ENCODE measurements at places on chromosomes 13 and 19.

- DNase-seq, result no peak
Measured at GRCh38 chr13:98141509-98142379, 1.1 kb upstream of the FARP1 start.

DNA sequence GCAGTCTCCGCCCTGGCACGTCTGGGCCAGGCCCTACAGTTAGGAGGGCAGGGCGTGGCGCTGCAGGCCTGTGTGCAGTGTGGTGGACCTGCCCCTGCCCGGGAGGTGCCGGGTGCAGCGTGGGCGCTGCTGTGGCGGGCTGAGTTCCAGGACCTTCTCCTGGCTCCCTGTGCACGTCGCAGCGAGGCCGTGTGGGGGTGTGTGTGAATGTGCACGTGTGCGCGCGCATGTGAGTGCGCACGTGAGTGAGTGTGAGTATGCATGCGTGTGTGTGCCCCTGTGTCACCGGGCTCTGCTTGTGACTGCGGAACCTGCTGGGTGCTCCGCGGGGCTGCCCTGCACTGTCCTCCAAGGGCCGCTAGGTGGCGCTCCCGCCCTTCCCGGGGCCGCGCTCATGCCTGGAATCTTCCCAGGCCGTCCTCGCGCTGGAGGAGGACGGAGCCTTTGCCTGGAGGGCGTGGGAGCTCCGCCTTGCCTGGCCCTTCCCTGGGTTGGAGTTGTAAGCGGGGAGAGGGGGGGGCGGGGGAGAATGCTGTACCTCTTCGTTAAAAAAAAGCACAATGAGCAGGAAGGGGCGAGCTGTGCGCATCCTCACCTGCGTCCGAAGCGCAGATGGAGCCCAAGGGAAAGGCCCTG is 79.3 kb downstream of the KDM4B start:
- peak; percentile 45 for DNase-seq

GRCh38 chr13:95783747-95784146 is 106.8 kb downstream of the DNAJC3 start:
- no peak for DNase-seq

GRCh38 chr19:3932931-3933810 is at the start of gene NMRK2:
Gene NMRK2 (plus strand): TSS chr19:3933069. CDS start chr19:3933672, 603 bp downstream.
- peak; percentile 65 for DNase-seq

GRCh38 chr19:5011476-5012238 is 42.7 kb downstream of the KDM4B start:
- no peak for DNase-seq

GRCh38 chr19:8643860-8644653 is 13.6 kb downstream of the NFILZ start:
- no peak for DNase-seq

GRCh38 chr13:37918116-37918714 is 48.6 kb upstream of the TRPC4 start:
- no peak for DNase-seq

DNA sequence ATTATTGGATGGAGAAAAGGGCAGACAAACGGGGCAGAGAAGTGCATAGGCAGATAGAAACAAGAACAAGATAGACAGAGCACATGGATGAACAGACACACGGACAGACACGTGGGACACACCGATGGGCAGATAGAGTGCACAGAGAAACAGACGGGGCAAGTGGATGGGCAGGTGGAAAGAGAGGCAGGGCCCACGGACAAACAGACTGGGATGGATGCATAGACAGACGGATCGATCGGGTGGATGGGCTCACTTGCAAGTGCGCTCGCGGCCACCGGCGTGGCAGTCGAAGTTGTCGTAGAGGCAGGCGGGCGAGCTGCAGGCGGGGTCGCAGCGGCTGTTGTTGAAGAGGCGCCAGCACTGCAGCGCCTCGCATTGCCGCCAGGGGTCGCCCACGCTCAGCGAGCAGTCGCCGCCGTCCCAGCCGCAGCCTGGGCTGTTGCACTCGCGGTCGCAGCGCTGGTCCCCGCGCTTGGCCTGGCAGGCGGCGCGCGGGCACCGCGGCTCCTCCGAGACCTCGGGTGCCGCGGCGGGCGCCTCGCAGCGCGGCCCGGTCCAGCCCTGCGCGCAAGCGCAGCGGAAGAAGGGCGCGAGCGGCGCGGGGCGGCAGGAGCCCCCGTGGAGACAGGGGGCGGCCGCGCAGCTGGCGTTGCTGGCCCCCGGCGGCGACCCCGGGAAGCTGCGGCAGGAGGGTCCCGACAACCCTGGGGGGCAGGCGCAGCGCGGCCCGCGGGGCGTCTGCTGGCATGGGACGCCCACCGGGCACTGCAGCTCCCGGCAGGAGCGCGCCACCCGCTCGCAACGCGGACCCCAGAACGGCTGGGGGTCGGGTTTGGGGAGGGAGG is 23.3 kb downstream of the NOTCH3 start:
- DNase-seq, result peak; percentile 61

- no peak for DNase-seq
Measured at GRCh38 chr13:112807653-112808376, 118.0 kb downstream of the ATP11A start.

Measured in gastrocnemius medialis (tissue), 4 donors.